ENCODE measurements at places on chromosomes 6 and 20. TPM values are rescaled to one million over a fixed set of nuclear protein-coding genes. Genes with fewer than 3 reads are reported as not detected.

Gene ENPP5
- total RNA-seq: 6.0 TPM

Gene SIRPB2
- 92.2 TPM for total RNA-seq

Gene SLC26A8
- total RNA-seq: 2.4 TPM

Gene RPS6KA2
- 102 TPM for total RNA-seq

Gene KAT14
- total RNA-seq: 12.7 TPM

Gene COL12A1
- 20.6 TPM for total RNA-seq

Gene BPIFB4
- not detected for total RNA-seq

Gene PDYN
- not detected for total RNA-seq

Gene CHRNA4
- total RNA-seq: 13.8 TPM

Gene EEF1A1
- 8,893 TPM for total RNA-seq

Gene ADAM33
- total RNA-seq: 10.7 TPM

Gene RIPOR3
- total RNA-seq: 16.7 TPM

Gene EEF1A2
- 0.39 TPM for total RNA-seq

Gene EPM2A
- 10.0 TPM for total RNA-seq

Gene GABRR1
- not detected for total RNA-seq

Gene IFNGR1
- 240 TPM for total RNA-seq

Gene COL11A2
- total RNA-seq: 0.79 TPM

Gene L3MBTL1
- total RNA-seq: 19.1 TPM

Gene LTV1
- 16.3 TPM for total RNA-seq

Gene TFAP2A
- total RNA-seq: 0.27 TPM

Gene SLC22A2
- total RNA-seq: not detected

Gene TCP11
- total RNA-seq: not detected

Gene FAM83B
- total RNA-seq: not detected

Gene BHLHE23
- total RNA-seq: not detected

Gene SLC17A1
- total RNA-seq: not detected

Gene PTGIS
- total RNA-seq: 0.65 TPM

Gene PRRT1
- 1.5 TPM for total RNA-seq

Gene DAAM2
- 95.1 TPM for total RNA-seq

Gene SLC16A10
- total RNA-seq: 5.0 TPM

Gene TNFRSF6B
- total RNA-seq: 43.6 TPM

Gene OR2J3
- total RNA-seq: not detected

Gene LY6G6D
- total RNA-seq: not detected

Gene AIF1
- total RNA-seq: 258 TPM

Gene PLEKHG1
- 130 TPM for total RNA-seq

Gene TSBP1
- not detected for total RNA-seq

Gene CLPSL1
- not detected for total RNA-seq

Gene SLC22A7
- not detected for total RNA-seq

Gene HLA-DOA
- total RNA-seq: 89.2 TPM

Gene PLCB1
- total RNA-seq: 17.5 TPM

Gene SPDEF
- not detected for total RNA-seq

Gene SOBP
- 4.1 TPM for total RNA-seq

Gene SEC23B
- total RNA-seq: 42.8 TPM

Gene MOG
- not detected for total RNA-seq

Gene SLC4A11
- total RNA-seq: 0.67 TPM

Gene SF3B5
- 84.8 TPM for total RNA-seq

Gene SYCP2
- total RNA-seq: 6.1 TPM

Measured in spleen (tissue), 13 donors.